CD4-positive, alpha-beta T cell treated with Interleukin-6 for 4 hours (primary cell): ENCODE measurements at places on chromosomes 1 and 21.

DNA sequence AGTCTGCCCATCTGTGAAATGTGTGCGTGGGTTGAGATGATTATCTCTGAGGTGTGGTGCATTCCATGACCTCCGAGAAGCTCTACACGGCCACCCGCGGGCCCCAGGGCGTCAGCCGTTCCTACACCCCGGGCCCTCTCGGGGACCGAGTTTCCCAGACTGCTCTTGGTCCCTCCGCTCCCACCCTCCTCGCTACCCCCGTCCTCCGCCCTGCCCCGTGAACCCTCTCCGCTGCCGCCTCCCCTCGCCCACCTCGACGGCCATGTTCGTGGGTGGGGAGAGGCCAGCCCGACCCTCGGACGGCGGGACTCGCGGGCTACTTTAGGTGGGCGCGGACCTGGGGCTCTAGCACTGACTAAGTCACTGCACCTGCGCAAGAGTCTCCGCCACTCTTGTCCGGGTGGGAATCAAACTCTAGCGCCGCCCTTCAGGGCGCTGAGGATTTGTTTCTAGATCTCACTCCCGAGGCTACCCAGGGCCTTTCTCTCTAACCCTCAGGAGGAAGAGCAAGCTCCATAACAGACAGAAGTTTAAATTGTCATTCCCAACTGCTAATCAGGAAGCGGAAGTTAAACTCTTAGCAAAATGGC is 47.7 kb upstream of the VWA5B1 start:
- DNase-seq: no peak

DNA sequence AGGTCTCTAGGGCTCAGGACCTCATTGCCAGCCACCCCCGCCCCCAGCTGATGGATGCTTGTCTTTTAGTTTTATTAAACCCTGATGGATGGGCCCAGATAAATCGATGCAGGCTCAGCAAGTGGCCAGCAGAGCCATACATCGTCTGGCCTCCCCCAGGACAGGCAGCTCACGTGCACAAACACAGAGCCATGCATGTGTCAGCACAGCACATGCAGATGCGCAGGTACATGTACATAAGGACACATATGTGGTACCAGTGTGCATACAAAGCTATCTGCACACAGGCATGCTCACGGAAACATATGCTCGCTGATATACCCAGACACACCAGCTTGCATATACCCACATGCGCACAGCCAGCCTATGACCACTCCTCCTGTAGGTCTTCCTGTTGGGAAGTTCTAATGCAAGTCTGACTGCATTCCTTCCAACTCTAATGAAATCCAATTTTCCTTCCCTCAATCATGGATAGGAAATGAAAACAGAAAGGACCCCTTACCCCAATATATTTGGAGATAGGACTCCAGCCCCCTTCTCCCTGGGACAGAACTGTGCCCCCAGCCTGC is 897 bp downstream of the COL16A1 start:
- no peak for DNase-seq

GRCh38 chr1:83901547-83902155 is 97.3 kb downstream of the TTLL7 start:
- DNase-seq: no peak

GRCh38 chr1:15410223-15410883 is 665 bp downstream of the EFHD2 start:
- DNase-seq: peak; percentile 23

DNA sequence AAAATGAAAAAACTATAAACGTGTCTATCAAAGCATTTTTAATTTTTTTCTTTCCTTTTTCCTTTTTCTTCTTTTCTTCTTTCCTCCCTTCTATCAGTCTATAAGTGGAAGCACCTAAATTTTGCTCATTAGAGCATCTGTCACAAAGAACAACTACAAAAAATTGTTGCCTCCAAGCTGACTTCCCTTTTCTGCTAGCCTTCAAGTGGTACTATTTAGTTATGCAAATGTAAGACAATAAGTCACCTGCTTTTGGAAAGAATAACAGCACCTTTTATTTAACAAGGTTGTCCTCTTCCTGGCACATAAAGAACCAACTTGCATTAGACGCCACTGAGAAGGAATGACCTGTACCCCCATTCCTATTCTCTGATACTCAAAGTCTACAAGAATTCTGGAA is 45.0 kb upstream of the C1orf53 start:
- DNase-seq: no peak

GRCh38 chr1:27011058-27011764 is 1.4 kb downstream of the TENT5B start:
- DNase-seq: no peak

GRCh38 chr1:94113589-94114226 is 7.2 kb downstream of the ABCA4 start:
- DNase-seq: no peak

- DNase-seq: peak; percentile 84
Measured at GRCh38 chr1:145425436-145426029, at the start of gene NBPF20. Gene NBPF20 (minus strand): TSS chr1:145425603. CDS start chr1:145405272, 20,331 bp downstream.
